ENCODE measurements at places on chromosomes 6 and 20.

- no peak overlapping the region for H3K4me3 ChIP-seq
- peak overlapping the region; percentile 37 for H3K27ac ChIP-seq
- no peaks in the 10 kb centered on the region for H3K27me3 ChIP-seq
- peaks cover 26% of the 10 kb centered on the region for H3K4me1 ChIP-seq
Measured at GRCh38 chr6:19759117-19759880, 77.9 kb upstream of the ID4 start.

- no peaks in the 10 kb centered on the region for H3K36me3 ChIP-seq
- H3K27me3 ChIP-seq: no peaks in the 10 kb centered on the region
- H3K4me1 ChIP-seq: no peaks in the 10 kb centered on the region
- H3K27ac ChIP-seq: no peak overlapping the region
- no peak for DNase-seq
Measured at GRCh38 chr6:154614101-154614500, 103.6 kb upstream of the CNKSR3 start.

- H3K36me3 ChIP-seq: no peaks in the 10 kb centered on the region
- no peak overlapping the region for H3K4me3 ChIP-seq
- no peak overlapping the region for H3K27ac ChIP-seq
- no peaks in the 10 kb centered on the region for H3K4me1 ChIP-seq
Measured at GRCh38 chr6:125519367-125519766, 217.6 kb upstream of the HDDC2 start.

DNA sequence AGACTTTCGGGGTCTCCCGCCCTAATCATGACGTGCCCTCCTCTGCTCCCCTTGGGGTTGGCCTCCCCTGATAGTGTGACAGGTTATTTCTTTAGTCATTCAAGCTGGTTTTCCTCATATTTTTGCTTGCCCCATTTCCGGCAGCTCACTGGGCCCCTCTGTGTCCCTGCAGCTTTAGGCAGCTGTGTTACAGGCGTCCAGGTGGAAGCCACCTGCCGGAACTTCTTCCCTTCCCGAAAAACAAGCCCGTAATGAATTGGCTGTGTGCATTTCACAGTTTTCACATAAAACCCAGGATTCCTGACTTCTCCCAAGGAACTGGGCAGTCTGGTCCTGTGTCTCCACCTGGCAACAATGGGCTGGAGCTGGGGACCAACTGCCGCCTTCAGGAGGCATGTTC lies 52.6 kb downstream of the EDN3 start:
- no peak overlapping the region for H3K27ac ChIP-seq
- H3K4me1 ChIP-seq: no peaks in the 10 kb centered on the region
- peaks cover 38% of the 10 kb centered on the region for H3K27me3 ChIP-seq
- H3K4me3 ChIP-seq: no peak overlapping the region

- H3K4me3 ChIP-seq: no peak overlapping the region
- no peak overlapping the region for H3K27ac ChIP-seq
- no peaks in the 10 kb centered on the region for H3K4me1 ChIP-seq
- peak; percentile 80 for DNase-seq
- H3K36me3 ChIP-seq: no peaks in the 10 kb centered on the region
- no peaks in the 10 kb centered on the region for H3K27me3 ChIP-seq
Measured at GRCh38 chr20:32462900-32463641, 104.9 kb downstream of the ASXL1 start.

- no peaks in the 10 kb centered on the region for H3K36me3 ChIP-seq
- no peaks in the 10 kb centered on the region for H3K4me1 ChIP-seq
- DNase-seq: no peak
- no peak overlapping the region for H3K27ac ChIP-seq
- H3K27me3 ChIP-seq: no peaks in the 10 kb centered on the region
Measured at GRCh38 chr6:111770263-111771093, 102.8 kb downstream of the FYN start.

DNA sequence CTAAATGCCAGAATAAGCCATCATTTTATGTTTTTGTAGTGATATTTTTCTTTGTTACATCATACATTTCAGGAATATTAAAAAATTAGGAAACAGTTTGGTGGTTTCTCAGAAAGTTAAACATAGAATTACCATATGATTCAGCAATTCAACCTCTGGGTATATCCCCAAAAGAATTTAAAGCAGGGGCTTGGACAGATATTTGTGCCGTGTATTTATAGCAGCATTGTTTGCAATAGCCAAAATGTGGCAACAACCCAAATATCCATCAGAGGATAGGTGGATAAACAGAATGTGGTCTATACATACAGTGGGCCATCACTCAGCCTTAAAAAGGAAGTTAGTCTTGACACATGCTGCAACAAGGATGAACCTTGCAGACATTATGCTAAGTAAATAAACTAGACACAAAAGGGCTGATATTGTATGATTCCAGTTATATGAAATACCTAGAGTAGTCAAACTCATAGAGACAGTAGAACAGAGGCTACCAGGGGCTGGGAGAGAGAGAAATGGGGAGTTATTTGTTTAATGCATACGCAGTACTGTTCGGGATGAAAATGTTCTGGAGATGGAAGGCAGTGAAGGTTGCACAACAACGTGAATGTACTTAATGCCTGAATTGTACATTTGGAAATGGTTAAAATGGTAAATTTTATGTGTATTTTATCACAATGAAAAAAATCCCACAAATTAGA lies 18.9 kb upstream of the TRAF3IP2 start:
- H3K4me3 ChIP-seq: no peak overlapping the region
- no peak overlapping the region for H3K27ac ChIP-seq
- peaks cover 2% of the 10 kb centered on the region for H3K4me1 ChIP-seq
- H3K27me3 ChIP-seq: no peaks in the 10 kb centered on the region

DNA sequence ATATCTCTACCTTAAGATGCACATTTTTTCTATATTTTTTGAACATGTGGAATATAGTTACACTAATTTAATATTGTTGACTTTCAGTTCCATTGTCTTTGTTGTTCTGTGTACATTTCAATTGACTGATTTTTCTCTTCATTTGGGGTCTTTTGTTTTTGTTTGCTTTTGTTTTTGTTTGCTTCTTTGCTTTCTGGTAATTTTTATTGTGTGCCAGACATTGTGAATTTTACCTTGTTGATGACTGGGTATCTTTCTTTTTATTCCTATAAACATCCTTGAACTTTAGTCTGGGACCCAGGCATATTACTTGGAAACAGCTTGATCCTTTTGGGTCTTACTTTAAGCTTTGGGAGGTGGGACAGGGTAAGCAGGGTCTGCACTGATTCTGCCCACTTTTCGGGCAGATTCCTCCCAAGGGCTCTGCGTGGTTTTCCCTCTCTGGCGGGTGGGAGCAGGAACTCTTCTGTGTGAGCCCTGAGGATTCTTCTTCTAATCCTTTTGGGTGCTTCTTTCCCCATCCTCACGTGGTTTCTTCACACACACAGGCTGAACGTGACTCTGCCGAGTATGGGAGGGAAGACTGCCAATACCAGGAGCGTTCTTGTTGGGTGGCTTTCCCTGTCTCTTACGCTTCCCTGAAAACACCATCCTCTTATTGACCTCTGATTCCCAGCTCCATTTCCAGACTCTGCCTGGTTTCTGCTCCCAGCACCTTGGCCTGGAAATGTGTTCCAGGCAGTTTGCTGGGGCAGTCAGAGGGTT lies 200.5 kb downstream of the ARID1B start:
- no peak for DNase-seq
- H3K27ac ChIP-seq: no peak overlapping the region
- no peak overlapping the region for H3K4me3 ChIP-seq
- H3K27me3 ChIP-seq: no peaks in the 10 kb centered on the region
- H3K36me3 ChIP-seq: no peaks in the 10 kb centered on the region
- peaks cover 6% of the 10 kb centered on the region for H3K4me1 ChIP-seq

GRCh38 chr20:37392441-37393195 lies 46.7 kb downstream of the SRC start:
- H3K27me3 ChIP-seq: no peaks in the 10 kb centered on the region
- H3K4me1 ChIP-seq: peaks cover 14% of the 10 kb centered on the region
- H3K36me3 ChIP-seq: peaks cover 94% of the 10 kb centered on the region
- H3K27ac ChIP-seq: no peak overlapping the region
- DNase-seq: peak; percentile 85

DNA sequence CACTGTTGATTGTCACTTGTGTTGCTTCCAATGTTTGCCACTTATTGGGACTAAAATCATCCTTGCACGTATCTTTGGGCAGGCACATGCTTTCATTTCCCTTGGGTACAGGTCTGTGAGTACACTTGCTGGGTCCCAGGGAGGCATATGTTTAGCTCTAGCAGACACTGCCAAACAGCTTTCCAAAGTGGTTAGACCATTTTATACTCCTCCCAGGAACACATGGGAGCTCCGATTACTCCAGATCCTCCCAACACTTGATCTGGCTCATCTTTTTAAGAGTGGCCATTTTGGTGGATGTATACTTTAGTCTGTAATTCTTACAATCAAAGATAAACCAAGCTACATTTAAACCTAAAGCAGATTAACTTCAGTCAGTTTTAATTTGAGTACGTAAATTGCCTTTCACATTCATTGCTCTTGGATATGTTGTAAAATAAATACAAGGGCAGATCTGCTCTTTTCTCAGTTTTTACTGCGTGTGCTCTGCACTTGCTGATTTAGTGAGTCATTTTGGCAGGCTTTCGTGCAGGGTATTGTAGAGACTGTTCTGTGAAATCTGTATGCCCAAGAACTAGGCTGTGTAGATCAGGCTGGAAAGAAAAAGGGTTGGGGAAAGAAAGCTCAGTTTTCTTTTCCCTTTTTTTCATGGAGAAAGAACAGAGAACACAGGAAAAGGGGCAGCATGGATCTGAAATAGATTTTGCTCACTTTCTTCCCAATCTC lies 19.5 kb downstream of the SLC22A1 start:
- no peaks in the 10 kb centered on the region for H3K27me3 ChIP-seq
- H3K36me3 ChIP-seq: no peaks in the 10 kb centered on the region
- DNase-seq: no peak

DNA sequence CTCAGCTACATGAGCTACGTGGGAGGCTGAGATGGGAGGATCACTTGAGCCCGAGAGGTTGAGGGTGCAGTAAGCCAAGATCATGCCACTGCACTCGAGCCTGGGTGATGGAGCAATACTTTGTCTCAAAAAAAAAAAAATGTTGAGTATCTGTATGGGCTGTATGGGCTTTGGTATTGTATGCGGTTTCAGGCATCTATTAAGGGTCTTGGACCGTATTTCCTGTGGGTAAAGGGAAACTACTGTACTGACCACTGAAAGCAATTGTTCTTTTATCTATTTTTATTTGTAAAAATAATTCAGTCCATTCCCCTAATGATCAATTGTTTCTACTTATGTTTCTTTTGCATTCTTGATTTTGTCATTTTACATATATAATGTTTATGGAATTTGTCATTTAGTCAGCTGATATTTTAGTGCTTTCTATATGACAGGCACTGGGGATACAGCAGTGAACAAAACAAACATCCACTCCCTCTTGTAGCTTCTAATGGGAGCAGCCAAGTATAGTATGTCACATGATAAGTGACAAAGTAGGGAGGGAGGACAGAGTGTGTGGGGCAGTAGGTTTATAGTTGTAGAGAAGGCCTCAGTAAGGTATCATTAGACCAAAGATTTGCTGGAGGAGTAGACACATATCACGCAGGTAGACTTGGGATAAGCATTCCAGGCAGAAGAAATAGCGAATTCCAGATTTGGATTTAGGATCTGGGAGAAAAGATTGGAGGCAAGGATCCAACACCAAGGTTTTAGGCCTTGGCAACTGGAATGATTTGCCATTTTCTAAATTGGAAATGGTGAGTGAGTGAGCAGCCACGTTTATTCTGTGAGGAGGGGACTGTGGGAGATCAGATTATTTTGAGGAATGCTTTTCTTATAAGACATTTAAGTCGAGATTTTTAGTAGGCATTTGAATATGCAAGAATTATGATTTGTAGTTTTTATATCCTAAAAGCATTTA lies 6.0 kb downstream of the PCMT1 start:
- DNase-seq: no peak
- H3K4me3 ChIP-seq: no peak overlapping the region
- H3K36me3 ChIP-seq: peaks cover 53% of the 10 kb centered on the region
- H3K4me1 ChIP-seq: peaks cover 12% of the 10 kb centered on the region
- no peaks in the 10 kb centered on the region for H3K27me3 ChIP-seq
- no peak overlapping the region for H3K27ac ChIP-seq

- H3K4me3 ChIP-seq: no peak overlapping the region
- DNase-seq: no peak
- peaks cover 10% of the 10 kb centered on the region for H3K4me1 ChIP-seq
- no peaks in the 10 kb centered on the region for H3K27me3 ChIP-seq
- H3K36me3 ChIP-seq: peaks cover 32% of the 10 kb centered on the region
Measured at GRCh38 chr6:28134716-28135115, 7.0 kb upstream of the ZKSCAN8 start.

DNA sequence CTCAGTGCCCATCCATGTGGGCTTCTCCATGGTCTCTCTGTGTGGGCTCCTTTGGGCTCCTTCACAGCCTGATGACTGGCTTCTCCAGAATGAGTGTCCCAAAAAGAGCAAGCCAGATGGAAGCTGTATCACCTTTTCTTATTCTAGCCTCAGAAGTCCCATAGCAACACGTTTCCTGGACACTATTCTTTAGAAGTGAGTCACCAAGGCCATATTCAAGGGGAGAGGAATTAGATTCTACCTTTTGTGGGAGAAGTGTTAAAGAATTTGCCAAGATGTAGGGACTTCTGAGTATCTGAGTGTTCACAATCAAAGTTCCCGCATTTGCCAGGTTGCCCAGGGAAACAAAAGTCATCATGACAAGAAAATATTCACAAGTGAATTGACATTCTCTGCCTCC lies 20.7 kb upstream of the TBC1D22B start:
- no peaks in the 10 kb centered on the region for H3K36me3 ChIP-seq
- no peak overlapping the region for H3K27ac ChIP-seq
- no peak for DNase-seq
- H3K4me1 ChIP-seq: peaks cover 28% of the 10 kb centered on the region
- no peak overlapping the region for H3K4me3 ChIP-seq

- H3K4me3 ChIP-seq: no peak overlapping the region
- H3K4me1 ChIP-seq: peaks cover 47% of the 10 kb centered on the region
- DNase-seq: no peak
- peak overlapping the region; percentile 97 for H3K27ac ChIP-seq
- no peaks in the 10 kb centered on the region for H3K27me3 ChIP-seq
Measured at GRCh38 chr6:128595544-128595943, 75.1 kb upstream of the PTPRK start.

DNA sequence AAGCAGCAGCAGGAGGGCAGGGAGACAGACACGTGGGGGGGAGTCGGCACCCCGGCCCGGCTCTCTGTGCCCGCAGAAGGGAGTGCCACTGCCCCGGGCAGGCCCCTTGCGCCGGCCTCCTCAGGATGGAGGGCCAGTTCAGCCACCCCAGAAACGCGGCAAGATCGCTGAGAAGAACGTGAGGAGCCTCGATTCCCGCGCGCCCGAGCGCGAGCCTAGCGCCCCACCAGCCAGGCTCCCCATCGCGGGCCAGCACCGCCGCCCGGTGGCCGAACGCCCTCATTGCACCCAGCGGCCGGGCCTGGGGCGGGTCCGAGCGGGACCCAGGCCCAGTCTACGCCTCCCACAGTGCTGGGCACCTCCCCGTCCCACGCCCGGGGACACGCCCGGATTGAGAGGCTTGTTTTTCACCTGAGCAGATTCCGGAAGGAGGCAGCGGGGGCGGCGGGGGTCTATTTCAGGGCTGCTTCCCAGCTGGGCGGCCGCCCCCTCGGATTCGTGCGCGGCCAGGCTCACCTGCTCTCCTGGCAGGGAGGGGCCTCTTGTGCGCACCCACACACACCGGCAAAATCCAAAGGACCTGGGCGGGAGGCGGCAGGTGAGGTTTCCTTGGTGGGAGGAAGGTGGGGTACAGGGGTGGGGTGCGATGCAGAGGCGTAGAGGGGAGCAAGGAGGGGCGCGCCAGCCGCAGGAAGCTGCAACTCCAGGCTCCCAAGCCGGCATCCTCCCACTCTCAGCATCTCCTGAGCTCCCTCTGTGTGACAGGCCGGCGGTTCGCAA lies 9.0 kb upstream of the GRM4 start:
- H3K4me3 ChIP-seq: peak overlapping the region; percentile 6
- H3K36me3 ChIP-seq: no peaks in the 10 kb centered on the region
- H3K27me3 ChIP-seq: peaks cover 12% of the 10 kb centered on the region
- H3K27ac ChIP-seq: no peak overlapping the region
- no peaks in the 10 kb centered on the region for H3K4me1 ChIP-seq
- peak; percentile 51 for DNase-seq

All from RWPE2 (cell line).